Dermis blood vessel endothelial cell (primary cell): ENCODE measurements at places on chromosomes 3 and 15. TPM values are rescaled to one million over a fixed set of nuclear protein-coding genes. Genes with fewer than 3 reads are reported as not detected.

ST3GAL6 gene
- total RNA-seq = 18.6 and 30.1 TPM in 2 replicates

DNA sequence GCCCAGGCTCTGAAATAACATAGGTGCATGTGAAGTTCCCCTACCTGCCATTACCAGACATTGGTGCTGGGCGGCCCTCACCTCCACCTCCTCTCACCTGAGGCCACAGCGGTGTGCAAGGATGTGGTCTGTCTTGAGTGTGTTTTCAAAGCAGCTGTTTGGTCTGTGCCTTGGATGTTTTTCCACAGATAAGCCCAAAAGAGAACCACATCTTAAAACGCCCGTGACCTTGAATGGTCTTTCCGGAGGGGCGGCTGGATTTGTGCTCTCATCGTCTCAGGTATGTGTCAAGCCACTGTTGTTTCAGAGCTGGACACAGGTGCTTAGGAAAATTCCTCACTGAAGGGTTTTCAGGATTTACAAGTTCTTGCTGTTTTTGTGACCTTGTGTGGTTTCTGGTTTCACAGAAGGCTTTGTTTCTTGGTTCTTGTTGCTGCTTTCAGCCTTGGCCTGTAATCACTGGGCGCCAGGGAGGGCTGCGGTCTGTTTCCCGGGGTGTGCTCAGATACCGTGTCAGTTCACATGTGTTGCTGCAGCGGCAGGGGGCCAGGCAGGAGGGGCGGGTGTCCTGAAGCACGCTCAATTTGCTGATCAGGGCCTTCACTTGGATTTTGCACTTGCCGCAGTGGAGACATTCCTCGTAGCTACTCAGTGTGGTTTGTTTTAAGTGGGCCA is 128.4 kb downstream of the IGF1R start:
- DNase-seq = no peak

DNA sequence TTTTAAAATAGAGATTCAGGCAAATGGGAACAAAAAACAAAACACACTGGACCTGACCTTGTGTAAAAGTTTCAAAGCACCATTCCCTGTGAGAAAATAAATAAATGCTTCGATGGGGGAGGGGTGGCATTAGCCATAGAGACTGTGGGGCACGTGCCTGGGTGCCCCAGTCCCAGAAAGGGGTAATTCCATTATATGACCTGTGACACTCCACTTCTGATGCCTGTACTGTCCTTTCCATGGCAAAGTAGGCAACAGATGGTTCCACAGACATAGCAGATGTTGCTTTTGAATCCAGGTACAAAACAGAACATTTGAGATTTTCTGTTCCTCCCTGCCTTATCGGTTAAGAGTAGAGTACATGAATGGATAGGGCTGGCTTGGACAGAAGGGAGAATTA is 3.9 kb downstream of the PHLDB2 start:
- DNase-seq = no peak

RPL22L1 gene
- total RNA-seq = 63.3 and 80.7 TPM in 2 replicates

ADGRG7 gene
- total RNA-seq = not detected in 2 replicates

TM6SF1 gene
- 34.7 and 41.9 TPM in 2 replicates for total RNA-seq

DNA sequence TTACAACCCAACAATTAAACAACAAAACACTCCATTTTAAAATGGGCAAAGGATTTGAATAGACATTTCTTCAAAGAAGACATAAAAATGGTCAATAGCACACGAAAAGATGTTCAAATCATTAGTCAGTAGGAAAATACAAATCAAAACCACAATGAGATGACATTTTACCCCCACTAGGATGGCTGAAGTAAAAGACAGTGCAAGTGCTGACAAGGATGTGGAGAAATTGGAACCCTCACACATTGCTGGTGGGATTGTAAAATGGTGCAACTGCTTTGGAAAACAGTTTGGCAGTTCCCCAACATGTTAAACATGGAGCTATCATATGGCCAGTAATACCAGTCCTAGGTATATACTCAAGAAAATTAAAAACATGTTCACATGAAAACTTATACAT is 11.6 kb downstream of the GALNT15 start:
- no peak for DNase-seq

DYNLT2B gene
- 4.9 and 8.6 TPM in 2 replicates for total RNA-seq

TYRO3 gene
- 2.6 and 5.0 TPM in 2 replicates for total RNA-seq

ADAMTS17 gene
- total RNA-seq = 0.17 and 0.33 TPM in 2 replicates

GRCh38 chr3:157051055-157051454 is 108.9 kb downstream of the CCNL1 start:
- DNase-seq = no peak

GRCh38 chr3:78888635-78889034 is 879.2 kb downstream of the ROBO1 start:
- no peak for DNase-seq

- no peak for DNase-seq
Observed at GRCh38 chr15:93210995-93211394, 122.0 kb upstream of the RGMA start.

DNA sequence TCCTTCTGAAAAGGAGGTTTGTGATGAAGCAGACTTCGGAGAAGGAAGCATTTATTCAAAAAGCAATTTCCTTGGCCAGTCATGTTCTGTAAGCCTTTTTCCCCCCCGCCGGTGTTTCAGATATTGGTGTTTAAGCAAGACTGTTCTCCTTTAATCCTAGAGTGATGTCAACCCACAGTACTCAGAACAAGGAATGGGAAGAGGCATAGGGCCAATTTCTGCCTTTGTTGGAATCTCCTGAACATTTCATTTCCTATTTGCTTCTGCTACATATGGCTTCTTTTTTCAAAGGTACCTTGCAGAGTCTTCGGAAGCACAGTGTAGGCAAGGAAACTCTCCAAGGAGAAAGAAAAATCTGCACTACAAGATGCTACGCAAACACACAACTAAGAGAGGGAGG is 713.1 kb upstream of the CFAP20DC start:
- no peak for DNase-seq

DNA sequence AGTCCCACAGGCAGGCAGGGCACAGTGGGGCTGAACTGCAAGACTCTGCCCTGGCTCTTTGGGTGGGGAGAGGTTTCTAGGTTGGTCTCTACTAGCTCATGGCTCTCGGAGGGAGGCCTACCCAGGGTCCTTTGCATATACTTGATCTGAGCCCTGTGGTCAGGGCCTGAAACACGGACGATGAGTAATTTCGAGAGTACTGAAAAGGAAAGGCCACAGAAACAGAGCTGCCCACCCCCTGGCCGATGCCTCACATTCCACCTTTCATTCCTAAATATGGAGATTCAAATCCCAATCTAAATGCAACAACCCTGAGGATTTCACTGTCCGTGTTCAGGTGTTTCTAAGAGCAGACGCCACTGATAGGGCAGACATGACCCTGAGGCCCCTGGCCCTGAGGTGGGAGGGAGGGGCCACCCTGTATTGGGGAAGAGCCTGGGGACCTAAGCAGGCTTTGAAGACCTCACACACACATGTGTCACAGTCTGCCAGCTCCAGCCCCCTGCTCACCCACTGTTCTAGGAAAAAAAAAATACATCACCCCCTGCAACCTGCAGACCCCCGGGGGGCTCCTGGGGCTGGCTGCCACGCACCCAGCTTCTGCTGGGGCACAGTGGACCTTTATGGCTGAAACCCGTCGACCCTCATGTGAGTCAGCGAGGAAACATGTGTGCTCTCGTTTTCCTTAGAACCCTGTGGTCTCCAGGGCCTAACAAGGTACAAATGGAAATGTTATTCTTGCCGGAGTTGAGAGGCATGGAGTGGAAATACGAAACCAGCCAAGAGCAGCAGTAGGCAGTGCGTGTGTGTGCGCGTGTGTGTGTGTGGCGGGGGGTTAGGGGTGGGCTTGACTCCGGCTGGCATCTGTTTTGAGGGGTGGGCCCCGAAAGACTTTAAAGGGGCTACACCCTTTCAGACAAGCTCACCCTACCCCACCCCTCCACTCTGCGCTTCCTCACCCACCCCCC is 112.7 kb downstream of the CHSY1 start:
- no peak for DNase-seq

- no peak for DNase-seq
Observed at GRCh38 chr3:13501521-13501920, 21.4 kb downstream of the HDAC11 start.

- DNase-seq = no peak
Observed at GRCh38 chr3:14507757-14508504, 32.2 kb downstream of the GRIP2 start.

LRRC2 gene
- under 0.01 and 0.09 TPM in 2 replicates for total RNA-seq

SSR3 gene
- 290 and 364 TPM in 2 replicates for total RNA-seq

DNA sequence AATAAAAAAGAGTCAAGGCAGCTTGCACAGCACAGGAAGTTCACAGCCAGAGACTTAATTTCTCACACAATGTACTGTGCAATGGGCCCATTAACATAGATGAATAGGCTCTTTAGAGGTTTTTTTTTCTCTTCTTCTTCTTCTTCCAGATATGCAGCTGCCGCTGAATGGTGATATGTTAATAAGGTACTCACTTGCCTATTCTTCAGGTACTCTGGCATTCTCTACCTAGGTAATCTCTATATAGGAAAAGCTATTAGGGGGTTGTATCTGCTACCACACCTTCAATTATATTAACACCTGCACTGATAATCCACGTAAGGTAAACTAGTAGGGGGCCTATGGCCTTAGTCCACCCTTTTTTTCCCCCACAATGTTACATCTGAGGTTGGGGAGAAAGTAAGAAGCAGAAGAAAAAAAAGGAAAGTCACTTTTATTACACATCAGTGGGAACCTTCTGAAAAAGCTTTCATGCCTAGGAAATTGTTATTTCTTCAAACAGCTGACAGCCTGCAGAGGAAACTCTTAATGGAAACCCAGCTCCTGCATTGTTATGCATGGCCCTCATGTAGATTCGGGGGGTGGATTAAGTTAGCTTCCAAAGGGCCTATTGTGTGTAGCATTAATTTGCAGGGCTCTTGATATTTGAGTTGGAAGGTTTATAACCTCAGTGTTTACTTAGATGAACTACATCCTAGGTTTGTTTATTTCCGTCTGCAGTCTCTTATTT is 525.5 kb downstream of the ZIC1 start:
- DNase-seq = peak; percentile 52

GRCh38 chr3:155217591-155217990 is 75.9 kb downstream of the STRIT1 start:
- no peak for DNase-seq

GRCh38 chr3:72306800-72307341 is 521.9 kb upstream of the PROK2 start:
- DNase-seq = peak; percentile 54

DNA sequence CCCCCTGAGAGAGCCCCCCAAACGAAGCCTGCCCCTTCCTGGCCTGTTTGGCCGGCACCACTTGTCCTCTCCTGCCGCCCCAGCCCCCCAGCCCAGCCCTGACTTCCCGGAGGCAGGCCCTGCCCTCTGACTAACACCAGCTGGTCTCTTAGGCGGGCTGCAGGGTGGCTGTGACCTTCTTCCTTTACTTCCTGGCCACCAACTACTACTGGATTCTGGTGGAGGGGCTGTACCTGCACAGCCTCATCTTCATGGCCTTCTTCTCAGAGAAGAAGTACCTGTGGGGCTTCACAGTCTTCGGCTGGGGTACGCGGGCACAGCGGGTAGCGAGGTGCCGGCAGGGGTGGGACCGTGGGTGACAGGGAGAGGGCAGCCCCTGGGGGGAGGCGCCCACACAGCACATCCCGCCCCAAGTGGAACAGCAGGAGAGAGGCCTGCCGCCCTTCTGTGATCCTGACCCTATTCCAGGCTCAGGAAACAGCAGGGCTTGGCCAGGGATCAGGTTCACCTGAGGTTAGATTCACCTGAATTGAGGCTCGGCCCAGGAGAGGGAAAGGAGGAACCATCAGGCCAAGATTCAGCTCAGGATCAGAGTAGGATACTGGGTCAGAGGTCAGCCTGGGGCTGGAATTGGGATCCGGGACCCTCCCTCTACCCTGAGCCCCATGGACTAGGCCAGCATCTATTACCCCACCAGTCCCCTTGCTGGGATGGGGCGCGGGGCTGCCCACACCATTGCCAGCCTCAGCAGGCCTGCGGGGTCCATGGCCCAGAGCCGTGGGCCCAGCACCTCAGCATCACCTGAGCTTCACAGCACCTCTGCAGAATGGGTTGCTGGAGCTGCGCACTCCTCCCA is 21.9 kb downstream of the PTH1R start:
- DNase-seq = peak; percentile 25

DNA sequence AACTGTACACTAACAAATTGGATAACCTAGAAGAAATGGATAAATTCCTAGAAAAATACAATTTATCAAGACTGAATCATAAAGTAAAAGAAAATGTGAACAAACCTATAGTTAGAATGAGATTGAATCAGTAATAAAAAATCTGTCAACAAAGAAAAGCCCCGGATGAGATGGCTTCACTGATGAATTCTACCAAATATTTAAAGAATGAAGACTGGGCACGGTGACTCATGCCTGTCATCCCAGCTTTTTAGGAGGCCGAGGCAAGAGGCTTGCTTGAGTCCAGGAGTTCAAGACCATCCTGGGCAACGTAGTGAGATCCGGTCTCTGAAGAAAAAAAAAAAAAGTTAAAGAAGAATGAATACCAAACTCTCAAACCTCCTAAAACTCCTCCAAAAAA is 17.7 kb upstream of the AP4E1 start:
- DNase-seq = no peak

DNA sequence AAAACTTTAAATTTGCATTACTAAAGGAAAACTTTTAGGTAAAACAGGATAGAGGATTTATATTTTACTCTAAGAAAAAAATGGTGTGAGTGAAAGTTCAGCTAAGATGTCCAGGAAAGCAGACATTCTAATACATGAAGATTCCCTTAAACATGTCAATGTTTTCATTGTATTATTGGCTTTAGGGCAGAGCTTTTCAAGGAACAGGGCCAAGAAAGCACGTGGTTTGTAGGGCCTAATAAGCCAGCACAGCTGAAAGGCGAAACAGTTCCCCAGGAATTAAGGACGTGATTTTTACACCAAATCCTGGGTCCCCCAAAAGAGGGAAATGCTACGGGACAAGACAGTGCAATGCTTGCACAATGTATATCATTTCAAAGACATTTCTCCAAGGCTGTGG is 48.6 kb upstream of the MKRN3 start:
- DNase-seq = no peak

VIPR1 gene
- 0.23 and 0.85 TPM in 2 replicates for total RNA-seq

DNA sequence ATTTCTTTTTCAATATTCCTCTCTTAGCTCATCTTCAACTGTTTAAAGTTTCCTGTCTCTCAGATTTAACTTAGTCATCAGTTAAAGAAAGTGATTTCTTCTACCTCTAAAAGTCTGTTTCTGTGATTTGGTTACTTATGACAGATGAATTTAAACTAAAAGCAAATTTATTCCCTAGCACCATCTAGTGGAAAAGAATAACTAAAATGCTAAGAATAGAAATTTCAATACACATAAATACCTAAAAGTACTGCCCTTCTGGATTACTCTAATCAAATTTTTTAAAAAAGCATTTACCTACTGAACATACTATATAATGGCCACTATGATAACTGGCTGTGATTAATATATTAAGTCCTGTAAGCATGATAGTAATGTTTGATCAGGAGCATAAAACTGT is 14.0 kb upstream of the ZCWPW2 start:
- DNase-seq = peak; percentile 18
